Caco-2 (cell line): ENCODE measurements at places on chromosomes 7 and 10. TPM values are rescaled to one million over a fixed set of nuclear protein-coding genes. Genes with fewer than 3 reads are reported as not detected.

DNA sequence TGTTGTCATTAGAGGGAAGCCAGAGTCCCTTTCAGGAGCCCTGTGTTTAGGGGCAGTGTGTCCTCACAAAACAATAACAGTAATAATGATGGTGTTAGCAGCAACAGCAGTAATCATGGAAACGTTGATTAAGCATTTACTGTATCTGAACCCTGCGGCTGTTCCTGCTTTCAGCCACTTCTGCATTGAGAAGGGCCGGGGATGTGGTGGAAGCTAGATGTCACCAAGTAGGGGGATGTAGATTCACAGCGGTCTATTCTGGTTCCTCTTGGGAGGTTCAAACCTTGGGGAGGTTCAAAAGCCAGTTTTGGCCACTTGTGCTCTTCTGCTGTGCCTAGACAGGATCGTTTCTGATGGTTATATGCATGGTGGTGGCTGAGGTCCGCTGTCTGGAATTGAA is 44.8 kb downstream of the PRPF18 start:
- no peaks in the 10 kb centered on the region for H3K27me3 ChIP-seq
- H3K4me3 ChIP-seq = no peak overlapping the region
- no peaks in the 10 kb centered on the region for H3K36me3 ChIP-seq
- peaks cover 38% of the 10 kb centered on the region for H3K4me1 ChIP-seq
- no peak for DNase-seq

GRCh38 chr10:51649064-51649463 is 50.3 kb downstream of the CSTF2T start:
- H3K36me3 ChIP-seq = no peaks in the 10 kb centered on the region
- DNase-seq = no peak
- peaks cover 13% of the 10 kb centered on the region; the same call in 1 of the 2 replicates for H3K4me1 ChIP-seq
- H3K27me3 ChIP-seq = 0 out of 2 replicates have a peak, but pooled peaks cover 1% of the 10 kb centered on the region
- H3K4me3 ChIP-seq = no peak overlapping the region

- no peaks in the 10 kb centered on the region for H3K36me3 ChIP-seq
- DNase-seq = no peak
- peak overlapping the region; percentile 24 for H3K27ac ChIP-seq
- peaks cover 17% of the 10 kb centered on the region for H3K4me1 ChIP-seq
- H3K27me3 ChIP-seq = no peaks in the 10 kb centered on the region
These were observed 1139.9 kb upstream of the LRRN3 start for GRCh38 chr7:109950821-109951564.

DNA sequence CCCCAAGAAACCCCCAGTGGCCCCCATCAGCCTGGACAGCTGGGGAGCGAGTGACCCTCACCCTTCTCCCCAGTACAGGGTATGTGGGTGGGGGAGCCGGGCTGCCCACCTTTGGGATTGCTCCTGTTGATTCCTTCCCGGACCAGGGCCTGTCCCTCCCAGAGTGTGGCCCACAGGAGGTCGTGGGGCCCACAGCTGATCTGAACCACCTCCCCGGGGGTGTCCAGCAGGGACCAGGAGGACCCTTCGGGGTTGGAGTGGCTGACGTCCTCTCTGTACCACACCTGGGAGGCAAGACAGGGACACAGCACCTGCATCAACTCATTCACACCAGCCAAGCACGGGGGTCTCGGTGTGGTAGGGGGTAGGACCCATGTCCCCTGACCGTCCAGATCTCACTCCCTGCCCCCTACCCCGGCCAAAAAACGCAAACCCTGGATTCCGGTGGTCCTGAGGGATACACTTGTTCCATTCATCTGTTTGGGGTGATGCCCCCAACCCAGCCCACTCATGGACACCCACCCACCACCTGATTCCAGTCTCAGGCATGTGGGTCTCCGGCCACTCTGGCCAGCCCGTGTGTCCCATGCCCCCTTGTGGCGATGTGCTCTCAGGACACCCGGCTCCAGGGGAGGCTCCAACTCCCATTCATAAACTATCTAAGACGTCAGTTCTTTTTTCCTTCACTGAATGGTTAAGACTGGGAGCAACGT is 10.9 kb downstream of the TECPR1 start:
- no peak overlapping the region for H3K4me3 ChIP-seq
- H3K4me1 ChIP-seq = no peaks in the 10 kb centered on the region
- H3K27me3 ChIP-seq = no peaks in the 10 kb centered on the region
- no peaks in the 10 kb centered on the region for H3K36me3 ChIP-seq
- H3K27ac ChIP-seq = peak overlapping the region; percentile 63

DNA sequence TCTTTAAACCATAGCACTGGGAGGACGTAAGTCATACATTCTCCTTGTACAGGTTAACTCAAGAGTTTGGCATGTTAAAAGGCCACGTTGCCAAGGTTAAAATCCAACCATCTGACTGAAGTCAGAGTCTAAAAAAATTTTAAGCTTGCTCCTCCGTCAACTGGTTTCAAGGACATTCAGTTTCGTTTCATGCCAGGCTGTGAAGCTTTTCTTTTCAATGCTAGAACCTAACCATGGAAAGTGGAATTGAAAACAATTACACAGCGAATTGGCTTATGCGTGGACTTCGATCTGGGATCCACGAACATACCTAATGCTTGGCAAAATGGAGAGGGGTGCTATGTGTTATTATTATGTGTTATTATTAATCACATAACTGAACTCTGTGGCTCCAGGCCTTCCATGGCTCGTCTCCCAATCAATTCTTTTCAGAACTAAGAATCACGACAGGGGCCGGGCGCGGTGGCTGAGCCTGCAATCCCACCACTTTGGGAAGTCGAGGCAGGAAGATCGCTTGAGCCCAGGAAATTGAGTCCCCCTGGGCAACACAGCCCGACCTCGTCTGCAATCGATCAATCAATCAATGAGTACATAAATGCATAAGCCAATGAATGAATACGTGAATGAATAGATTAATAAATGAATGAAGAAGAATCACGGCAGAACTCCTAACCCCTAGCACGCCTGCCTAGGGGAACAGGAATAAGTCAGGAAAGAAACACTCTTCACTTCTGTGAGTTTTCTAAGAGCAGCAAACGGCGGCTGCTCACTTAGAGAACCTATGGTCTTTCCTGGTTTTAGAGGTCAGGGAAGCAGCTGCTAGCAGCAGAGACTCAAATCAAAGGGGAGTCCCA is 733 bp upstream of the ARL5B start:
- DNase-seq = no peak
- no peaks in the 10 kb centered on the region; the same call in 1 of the 2 replicates for H3K36me3 ChIP-seq
- peaks cover 24% of the 10 kb centered on the region for H3K4me1 ChIP-seq
- H3K27me3 ChIP-seq = no peaks in the 10 kb centered on the region
- peak overlapping the region; percentile 98 for H3K27ac ChIP-seq

DNA sequence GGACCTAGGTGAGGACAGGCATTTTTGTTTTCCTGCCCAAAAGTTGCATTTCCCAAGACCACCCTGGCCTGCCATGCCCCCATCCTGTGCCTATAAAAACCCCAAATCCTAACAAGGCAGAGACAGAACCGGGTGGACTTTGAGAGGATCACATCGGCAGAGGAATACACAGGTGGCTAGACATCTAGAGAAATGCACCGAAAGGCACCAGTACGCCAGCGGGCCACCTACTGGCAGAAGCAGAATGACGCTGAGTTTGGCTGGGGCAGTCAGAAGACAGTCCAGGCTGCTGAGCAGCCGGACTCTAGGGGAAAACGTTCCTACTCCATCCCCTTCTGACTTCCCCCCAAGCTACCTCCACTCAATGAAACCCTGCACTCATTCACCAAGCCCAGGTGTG is 2.8 kb downstream of the AKR1C4 start:
- no peak for DNase-seq
- H3K4me1 ChIP-seq = peaks cover 23% of the 10 kb centered on the region
- H3K27me3 ChIP-seq = no peaks in the 10 kb centered on the region
- no peak overlapping the region for H3K27ac ChIP-seq

DNA sequence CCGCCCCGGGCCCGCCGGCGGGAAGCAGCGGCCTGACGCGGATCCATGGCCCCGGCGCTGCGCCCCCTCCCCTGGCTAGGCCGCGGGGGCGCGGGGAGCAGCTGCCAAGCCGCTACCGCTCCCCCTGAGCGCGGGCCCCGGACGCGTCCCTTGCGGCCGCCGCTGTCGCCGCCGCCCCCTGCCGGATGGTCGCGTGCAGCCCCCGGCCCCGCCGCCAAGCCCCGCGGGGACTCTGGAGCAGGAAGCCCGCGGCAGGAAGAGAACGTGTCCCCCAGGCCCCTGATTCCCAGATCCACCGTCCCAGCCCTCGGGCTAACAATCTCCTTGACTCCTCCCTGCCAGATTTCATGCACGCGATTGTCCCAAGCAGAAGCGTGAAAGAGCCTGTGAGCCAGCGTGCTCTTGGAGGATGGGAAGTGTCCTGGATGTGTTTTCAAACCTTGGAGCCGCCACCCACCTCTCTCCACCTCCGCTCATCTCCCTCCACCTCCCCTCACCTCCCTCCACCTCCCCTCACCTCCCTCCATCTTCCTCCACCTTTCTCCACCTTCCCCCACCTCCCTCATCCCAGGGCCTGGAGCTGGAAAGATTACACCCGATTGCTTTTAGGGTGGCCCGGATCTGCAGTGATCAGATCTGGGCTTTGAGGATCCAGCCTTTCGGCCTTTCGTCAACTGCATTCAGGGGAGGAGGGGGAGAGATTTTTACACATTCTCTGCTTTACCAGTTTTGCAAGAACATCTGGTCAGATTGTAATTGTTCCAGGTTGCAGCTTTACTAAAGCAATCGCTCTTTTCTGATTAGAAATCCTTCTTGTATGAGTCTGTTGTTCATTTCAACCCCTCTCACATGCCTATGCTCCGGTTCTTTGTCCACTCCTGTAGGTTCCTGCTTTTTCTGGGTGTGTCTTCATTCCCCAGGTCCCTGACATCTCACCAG is 570 bp upstream of the PRTFDC1 start:
- H3K27ac ChIP-seq = peak overlapping the region; percentile 90
- H3K27me3 ChIP-seq = no peaks in the 10 kb centered on the region
- peaks cover 32% of the 10 kb centered on the region for H3K4me1 ChIP-seq
- H3K4me3 ChIP-seq = peak overlapping the region; percentile 97
- peak; percentile 85 for DNase-seq

DNA sequence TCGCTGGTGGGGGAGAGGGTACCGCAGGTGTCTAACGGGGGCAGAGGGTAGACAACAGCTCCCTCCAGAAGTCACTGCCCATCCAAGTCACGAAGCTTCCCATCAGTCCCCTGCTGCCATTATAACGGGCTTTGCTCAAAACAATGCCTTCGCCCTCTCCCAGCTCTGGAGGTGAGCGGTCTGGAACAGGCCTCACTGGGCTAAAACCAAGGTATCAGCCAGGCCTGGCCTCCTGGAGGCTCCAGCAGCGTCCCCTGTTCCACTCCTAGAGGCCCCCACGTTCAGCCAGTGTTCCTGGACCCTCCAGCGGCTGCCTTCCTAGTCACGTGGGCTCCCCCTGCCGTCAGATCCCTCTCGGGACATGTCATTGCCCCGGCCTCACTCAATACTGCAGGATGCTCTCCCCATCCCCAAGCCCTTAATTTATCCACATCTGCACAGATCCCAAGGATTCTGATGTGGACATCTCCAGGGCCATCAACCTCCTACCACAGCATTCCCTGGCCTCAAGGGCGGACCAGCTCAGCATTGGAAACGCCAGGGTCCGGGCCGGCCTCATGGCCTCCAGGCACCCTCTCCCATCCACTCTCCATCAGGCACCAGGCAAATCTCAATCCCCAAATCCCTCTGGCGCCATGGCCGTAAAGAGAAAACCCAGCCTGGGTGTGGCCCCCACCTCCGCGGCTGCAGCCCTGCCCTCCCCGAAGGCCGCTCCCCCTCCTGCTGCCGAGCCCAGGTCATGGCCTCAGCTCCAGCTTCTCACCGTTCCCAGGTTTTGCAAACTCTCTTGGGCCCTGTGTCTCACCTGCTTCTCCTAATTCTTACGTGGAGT is 104.1 kb upstream of the FAM20C start:
- no peak for DNase-seq
- no peaks in the 10 kb centered on the region for H3K36me3 ChIP-seq
- no peak overlapping the region for H3K27ac ChIP-seq
- H3K4me3 ChIP-seq = no peak overlapping the region
- no peaks in the 10 kb centered on the region for H3K4me1 ChIP-seq
- no peaks in the 10 kb centered on the region for H3K27me3 ChIP-seq

- no peaks in the 10 kb centered on the region for H3K4me1 ChIP-seq
- no peaks in the 10 kb centered on the region for H3K27me3 ChIP-seq
- no peak overlapping the region for H3K4me3 ChIP-seq
- H3K27ac ChIP-seq = no peak overlapping the region
- no peak for DNase-seq
- no peaks in the 10 kb centered on the region for H3K36me3 ChIP-seq
These were observed 70.5 kb upstream of the LRRC17 start for GRCh38 chr7:102842284-102842683.

- H3K4me3 ChIP-seq = no peak overlapping the region
- no peaks in the 10 kb centered on the region for H3K36me3 ChIP-seq
- H3K27me3 ChIP-seq = no peaks in the 10 kb centered on the region
- no peak for DNase-seq
These were observed 101.2 kb upstream of the EFCAB10 start for GRCh38 chr7:105682341-105683060.

GRCh38 chr7:155448632-155449007 is 9.3 kb upstream of the EN2 start:
- H3K4me3 ChIP-seq = no peak overlapping the region
- no peaks in the 10 kb centered on the region for H3K36me3 ChIP-seq
- H3K4me1 ChIP-seq = 0 out of 2 replicates have a peak, but pooled peaks cover 8% of the 10 kb centered on the region

DNA sequence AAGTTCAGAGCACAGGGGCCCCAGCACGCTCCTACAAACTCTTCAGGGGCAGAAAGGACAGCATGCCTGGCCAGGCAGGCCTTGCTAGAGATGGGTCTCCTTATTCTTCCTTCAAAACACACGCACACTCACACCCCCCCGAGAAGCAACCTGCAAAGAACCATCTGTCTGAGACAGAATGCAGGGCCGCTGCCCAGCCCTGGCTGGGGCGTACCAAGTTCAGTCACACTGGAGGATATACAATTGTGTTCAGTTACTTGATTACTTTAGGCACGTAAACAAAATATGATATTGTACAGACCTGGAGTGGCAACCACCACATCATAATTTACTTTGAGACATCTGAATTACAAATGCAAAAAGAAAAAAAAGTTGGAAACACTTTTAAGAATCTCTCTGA is 5.7 kb downstream of the FAM53B start:
- no peaks in the 10 kb centered on the region for H3K27me3 ChIP-seq
- H3K27ac ChIP-seq = no peak overlapping the region
- peaks cover 30% of the 10 kb centered on the region for H3K4me1 ChIP-seq
- no peaks in the 10 kb centered on the region; the same call in 1 of the 2 replicates for H3K36me3 ChIP-seq
- DNase-seq = no peak
- H3K4me3 ChIP-seq = no peak overlapping the region

GRCh38 chr10:71581376-71581775 is 138.2 kb downstream of the C10orf105 start:
- no peaks in the 10 kb centered on the region for H3K36me3 ChIP-seq
- no peak overlapping the region for H3K4me3 ChIP-seq
- no peaks in the 10 kb centered on the region for H3K4me1 ChIP-seq
- H3K27ac ChIP-seq = no peak overlapping the region
- DNase-seq = no peak

- peaks cover 9% of the 10 kb centered on the region for H3K4me1 ChIP-seq
- H3K36me3 ChIP-seq = no peaks in the 10 kb centered on the region
- H3K27me3 ChIP-seq = no peaks in the 10 kb centered on the region
- no peak for DNase-seq
These were observed 290.2 kb downstream of the KLF6 start for GRCh38 chr10:3494838-3495230.

Gene PTF1A
- not detected in 2 replicates for total RNA-seq

Gene SLC16A9
- 0.26 and 0.45 TPM in 2 replicates for total RNA-seq

Gene TRIM50
- not detected in 2 replicates for total RNA-seq

Gene UBE2D1
- 35.1 and 39.7 TPM in 2 replicates for total RNA-seq
